ENCODE measurements at places on chromosomes 13 and 19. TPM values are rescaled to one million over a fixed set of nuclear protein-coding genes. Genes with fewer than 3 reads are reported as not detected.

The ZNF585A gene
- 18.1 TPM for polyA plus RNA-seq

GRCh38 chr19:48292798-48293197, 22.9 kb downstream of the ZNF114 start:
- no peak for DNase-seq

- no peak for DNase-seq
Observed at GRCh38 chr19:14577264-14577663, 5.4 kb upstream of the NDUFB7 start.

DNA sequence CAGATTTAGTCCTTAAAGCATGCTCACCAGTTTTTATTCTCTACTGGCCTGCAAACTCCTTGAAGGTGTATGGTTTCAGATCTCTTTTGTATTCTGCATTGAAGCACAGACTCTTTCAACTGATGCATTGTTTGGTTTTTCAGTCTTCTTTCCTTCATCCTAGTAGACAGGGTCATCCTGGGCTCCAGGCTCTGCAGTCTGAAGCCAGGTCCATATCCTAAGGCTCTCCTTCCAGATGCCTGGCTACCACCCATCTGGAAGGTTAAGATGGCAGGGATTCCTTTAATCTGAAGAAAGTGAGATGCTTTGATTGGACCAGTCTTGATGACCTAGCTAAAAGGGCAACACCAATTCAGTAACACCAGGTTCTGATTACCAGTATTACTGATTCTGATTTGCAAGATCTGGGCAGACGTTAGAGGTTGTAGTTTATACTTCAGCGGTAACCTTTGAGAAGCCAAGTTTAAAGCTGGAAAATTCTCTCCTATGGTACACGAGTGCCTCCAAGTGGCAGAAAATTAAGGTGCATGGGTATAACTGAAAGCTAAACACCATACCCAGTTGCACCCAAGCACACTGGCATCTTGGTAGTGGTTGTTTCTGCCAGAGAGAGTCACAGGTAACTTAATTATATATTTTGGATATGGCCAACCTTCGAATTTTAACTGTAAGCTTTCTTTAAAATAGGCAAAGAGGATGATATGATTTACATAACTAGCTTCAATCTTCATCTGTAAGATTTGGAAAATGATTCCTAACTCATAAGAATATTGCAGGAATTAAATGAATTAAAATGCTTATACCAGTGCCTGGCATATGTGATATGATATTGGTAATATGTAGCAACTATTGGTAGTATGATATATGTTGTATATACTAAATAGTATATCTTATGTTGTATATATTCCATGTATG, 1651.9 kb upstream of the MIR17HG start:
- DNase-seq = no peak

GRCh38 chr19:12997179-12997966, 2.1 kb downstream of the NFIX start:
- peak; percentile 15 for DNase-seq

- no peak for DNase-seq
Observed at GRCh38 chr13:96020155-96020575, 33.0 kb downstream of the UGGT2 start.

- DNase-seq = no peak
Observed at GRCh38 chr19:2556221-2557092, 80.5 kb downstream of the GADD45B start.

GRCh38 chr19:46753420-46754155, 7.3 kb upstream of the STRN4 start:
- DNase-seq = no peak

Measured in right cardiac atrium (tissue), 5 donors.